BJ (cell line): ENCODE measurements at places on chromosomes 13 and 19.
A peak's percentile ranks its signal among the peaks of the same experiment; 100 is the strongest.

GRCh38 chr19:50624949-50625600 lies 14.6 kb downstream of the SYT3 start:
- DNase-seq = no peak

DNA sequence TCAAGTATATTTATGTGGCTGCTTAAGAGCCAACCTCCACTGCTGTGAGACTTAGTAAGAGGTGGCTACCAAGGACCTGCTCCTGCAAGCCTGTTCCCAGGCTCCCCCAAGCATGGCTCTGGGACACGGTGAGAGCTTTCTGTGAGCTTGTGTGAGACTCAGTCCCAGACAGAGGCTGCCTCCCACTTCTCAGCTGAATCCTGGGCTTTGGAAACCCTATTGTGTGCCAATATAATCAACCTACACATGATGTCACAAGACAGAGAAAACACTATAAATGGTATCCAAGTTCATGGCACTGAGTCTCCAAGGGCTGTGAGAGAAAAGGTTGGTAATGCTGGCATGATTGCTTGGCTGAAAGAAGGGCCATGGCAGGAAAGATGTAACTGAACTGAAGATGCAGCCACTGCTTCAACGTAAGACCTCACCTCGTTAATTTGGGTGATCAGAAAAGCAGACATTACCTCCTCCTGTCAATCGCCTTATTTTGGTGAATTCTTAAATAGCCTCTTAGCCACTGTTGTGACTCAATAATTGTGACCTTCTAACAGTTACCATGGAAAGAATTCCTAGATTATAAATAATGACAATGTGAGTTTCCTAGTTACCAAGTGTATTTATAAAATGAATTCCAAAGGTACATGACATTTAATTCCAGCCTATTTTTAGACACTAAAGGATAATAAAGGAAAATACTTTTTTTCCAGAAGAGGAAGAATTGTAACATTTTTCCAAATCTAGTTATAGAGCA lies 332.0 kb downstream of the IRS2 start:
- DNase-seq = peak; percentile 55

- DNase-seq = no peak
Measured at GRCh38 chr13:84332346-84332745, 450.1 kb upstream of the SLITRK1 start.

DNA sequence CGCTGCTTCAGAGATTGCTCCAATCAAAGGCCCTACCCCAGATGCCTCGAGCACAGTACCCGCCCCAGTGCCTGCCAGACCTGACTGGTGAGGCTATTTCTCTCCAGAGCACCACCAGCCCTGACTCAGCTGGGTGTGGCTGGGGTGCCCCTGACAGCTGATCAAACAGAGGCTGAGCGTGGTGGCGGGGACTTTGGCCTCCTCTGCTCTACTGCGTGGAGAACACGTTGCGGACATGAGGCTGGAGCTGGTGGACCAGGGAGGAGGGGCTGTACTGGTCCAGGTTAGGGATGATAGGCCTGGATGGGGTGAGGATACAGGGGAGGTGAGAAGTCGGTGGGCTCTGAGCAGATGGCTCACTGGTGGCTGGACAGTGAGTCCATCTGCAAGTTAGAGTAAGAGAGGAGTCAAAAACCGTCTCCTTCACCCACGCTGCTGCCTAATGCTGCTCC lies 3.5 kb upstream of the DOCK6 start:
- DNase-seq = no peak

DNA sequence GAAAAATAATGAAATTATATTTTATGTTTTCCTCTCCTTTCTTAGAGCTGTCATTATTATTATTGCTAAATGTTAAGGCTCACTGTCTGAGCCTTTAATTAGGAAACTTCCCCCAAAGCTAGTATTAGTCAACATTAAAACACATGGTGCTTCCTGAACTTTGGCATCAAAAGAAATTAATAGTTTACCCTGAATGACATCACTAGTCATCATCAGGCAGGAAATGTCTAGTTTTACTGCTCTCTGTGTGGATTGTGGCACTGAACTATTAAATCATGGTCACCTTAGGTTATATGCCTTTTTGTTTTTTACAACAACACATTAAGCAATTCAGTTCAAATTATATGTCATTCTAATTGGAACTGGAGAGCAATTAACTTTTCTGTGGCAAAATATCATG lies 595.5 kb downstream of the SLITRK1 start:
- DNase-seq = no peak

- DNase-seq = no peak
Measured at GRCh38 chr13:20877902-20878301, 24.6 kb downstream of the XPO4 start.

DNA sequence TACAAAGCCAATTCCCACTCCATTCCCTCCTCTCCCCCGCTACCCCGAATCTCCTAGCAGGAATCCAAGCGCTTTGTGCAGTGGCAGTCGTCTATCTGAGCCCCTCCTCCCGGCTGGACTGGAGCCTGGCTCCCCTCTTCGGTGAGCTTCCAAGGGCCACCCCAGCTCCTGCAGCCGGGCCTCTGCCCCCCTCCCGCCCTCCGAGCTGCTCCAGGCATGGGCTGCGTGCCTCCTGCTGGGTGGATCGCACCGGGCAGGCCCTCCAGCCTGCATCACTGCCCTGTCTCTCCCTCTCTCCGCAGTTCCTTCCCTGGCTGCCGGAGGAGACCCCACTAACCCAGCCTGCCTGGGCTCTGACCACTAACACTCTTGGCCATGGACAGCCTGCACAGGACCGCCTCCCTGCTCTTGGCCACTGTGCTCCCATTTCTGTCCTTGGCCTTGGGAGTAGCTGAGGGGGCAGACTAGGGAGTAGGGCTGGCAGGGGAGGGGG lies 12.9 kb upstream of the LENG8 start:
- no peak for DNase-seq

GRCh38 chr19:23378948-23379347 lies 16.3 kb downstream of the ZNF91 start:
- no peak for DNase-seq

DNA sequence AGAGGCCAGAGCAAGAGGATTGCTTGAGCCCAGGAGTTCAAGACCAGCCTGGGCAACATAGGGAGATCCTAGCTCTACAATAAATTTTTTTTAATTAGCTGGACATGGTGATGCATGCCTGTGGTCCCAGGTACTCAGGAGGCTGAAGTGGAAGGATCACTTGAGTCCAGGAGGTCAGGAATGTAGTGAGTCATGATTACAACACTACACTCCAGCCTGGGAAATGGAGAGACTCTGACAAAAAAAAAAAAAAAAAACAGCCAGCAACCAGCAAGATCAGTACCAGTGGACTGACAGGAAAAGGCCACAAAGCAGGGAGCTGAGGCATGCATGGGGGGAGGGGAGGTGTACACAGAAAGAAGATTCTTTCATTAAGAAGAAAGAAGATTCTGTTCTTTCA lies 52.7 kb upstream of the RFXAP start:
- DNase-seq = peak; percentile 17
